Central memory CD4-positive, alpha-beta T cell (primary cell): ENCODE measurements at places on chromosomes 1 and 21.

DNA sequence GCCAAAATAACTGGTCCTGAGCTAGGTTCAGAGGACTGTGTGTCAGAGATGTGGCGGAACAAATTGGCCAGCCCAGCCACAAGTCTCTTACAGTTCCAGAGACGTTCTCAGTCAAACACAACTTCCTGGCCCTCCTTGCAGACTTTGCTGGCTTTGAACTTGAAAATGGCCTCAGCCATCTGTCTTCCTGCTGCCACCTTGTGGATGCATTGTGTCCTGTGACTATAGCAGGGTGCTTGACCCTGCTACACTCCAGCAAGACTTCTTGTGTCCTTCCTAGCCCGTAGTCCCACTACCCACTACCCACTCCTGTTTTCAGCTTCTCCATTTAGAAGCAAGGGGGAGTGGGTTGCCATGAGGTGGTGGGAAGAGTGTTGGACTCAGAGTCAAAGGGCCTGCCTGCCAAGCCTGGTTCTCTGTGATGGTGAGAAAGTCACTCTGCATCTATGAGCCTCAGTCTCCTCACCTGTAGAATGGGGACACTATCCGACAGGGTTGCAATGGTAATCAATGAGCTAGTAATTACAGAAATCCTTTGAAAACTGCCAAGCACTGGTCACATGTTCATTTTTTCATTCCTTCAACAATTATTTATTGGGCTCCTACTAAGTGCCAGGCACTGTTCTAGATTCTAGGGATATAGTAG is 109.9 kb downstream of the IGSF21 start:
- no peak for DNase-seq

DNA sequence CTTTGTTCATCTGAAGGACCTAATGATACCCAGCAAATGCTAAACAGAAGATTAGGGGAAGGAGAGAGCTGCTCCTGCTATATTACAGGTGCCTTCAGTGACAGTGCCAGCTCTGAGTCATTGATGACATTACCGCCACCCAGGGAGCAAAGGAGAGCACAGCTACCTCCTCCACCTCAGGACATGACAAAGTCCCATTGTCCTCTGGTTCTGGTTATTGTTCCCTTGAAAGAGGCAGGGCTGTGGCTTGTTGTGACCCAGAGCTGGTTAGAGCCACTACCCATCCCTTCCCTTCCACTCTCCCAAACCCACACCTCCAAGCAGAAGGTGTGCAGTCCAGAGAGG is 363.5 kb upstream of the DUSP10 start:
- no peak for DNase-seq

DNA sequence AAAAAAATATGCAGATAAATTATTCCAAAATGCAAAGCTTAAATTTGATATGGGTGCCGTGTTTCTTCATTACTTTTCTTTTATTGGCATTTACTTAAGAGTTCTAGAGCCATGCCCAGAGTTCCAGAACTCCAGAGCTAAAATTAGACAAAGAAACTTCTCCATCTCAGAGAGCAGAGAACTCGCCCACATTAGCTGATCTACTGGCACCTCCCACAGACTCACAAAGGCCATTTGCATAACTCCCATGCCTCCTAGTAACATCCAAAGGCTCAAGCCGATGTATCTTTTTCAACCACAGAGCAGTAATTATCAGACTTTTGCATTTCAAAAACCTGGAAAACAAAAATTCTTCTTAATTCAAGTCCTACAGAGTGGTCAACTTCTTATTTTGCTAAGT is 323.8 kb upstream of the ST6GALNAC5 start:
- DNase-seq, result no peak

DNA sequence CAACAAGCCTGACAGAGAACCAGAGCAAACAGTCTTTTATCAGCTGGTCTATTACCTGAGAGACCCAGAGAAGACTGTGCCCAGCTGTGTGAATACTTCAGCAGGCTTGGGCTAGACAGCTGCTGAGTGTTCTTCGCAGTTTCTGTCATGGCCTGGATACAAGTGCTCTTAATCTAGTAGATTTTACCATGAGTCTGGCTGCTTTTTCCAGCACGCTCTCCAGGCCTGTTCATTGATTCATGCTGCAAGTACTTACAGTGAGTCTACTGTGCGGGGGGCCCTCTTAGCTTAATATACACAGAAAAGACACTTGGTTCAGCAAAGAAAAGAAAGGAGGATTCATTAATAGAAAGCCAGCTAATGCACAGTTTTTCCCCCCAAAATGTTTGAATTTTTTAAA is 48.5 kb downstream of the RGS7 start:
- no peak for DNase-seq

DNA sequence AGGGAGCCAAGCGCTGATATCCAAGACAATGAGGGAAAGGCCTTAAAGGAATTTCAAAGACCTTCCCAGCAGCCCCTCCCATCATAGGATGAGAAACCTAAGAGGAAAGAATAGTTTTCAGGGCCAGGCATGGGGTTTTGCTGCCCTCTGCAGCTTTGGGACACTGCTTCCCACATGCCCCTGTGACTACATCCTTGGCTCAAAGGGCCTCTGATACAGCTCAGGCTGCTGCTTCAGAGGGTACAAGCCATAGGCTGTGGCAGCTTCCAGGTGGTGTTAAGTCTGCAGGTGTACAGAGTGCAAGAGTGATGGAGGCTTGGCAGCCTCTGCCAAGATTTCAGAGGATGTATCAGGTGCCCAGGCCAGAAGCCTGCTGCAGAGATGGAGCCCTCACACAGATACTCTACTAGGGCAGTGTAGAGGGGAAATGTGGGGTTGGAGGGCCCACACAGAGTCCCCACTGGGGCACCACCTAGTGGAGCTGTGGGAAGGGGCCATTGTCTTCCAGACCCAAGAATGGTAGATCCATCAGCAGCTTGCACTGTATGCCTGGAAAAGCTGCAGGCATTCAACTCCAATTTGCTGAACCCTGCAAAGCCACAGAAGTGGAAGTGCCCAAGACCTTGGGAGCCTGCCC is 125.8 kb downstream of the SLC45A1 start:
- no peak for DNase-seq

GRCh38 chr1:112636597-112637253 is 17.1 kb downstream of the CAPZA1 start:
- no peak for DNase-seq

- peak; percentile 12 for DNase-seq
These were observed 30.6 kb downstream of the FAF1 start for GRCh38 chr1:50929376-50929958.
